ENCODE measurements at places on chromosomes 6 and 20. TPM values are rescaled to one million over a fixed set of nuclear protein-coding genes. Genes with fewer than 3 reads are reported as not detected.

Gene HMGN4
- 52.8 TPM for total RNA-seq

Gene DEFB112
- not detected for total RNA-seq

Gene RSPO3
- 86.4 TPM for total RNA-seq

Gene HLA-DQA2
- total RNA-seq: not detected

Gene CD93
- total RNA-seq: not detected
